ENCODE measurements at places on chromosomes 16 and 17.

DNA sequence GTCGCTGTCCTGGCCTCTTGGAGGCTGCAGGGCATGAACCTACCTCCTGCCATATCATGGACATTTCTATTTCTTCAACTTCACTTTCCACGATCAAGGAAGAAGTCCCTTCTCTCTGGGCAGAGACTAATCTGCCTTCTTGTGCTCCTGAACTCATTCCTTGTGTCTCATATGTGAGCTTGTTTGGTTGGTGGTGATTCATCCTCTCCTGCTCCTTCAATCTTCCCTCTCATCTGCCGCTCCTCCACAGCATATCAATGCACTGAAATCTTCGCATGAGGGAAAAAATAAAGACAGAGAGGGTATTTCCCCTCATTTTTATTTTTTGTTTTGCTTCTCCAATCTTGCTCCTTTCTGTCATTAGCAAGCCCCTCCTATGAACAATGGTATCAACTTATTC lies 571.7 kb upstream of the GOT2 start:
- no peak for DNase-seq

DNA sequence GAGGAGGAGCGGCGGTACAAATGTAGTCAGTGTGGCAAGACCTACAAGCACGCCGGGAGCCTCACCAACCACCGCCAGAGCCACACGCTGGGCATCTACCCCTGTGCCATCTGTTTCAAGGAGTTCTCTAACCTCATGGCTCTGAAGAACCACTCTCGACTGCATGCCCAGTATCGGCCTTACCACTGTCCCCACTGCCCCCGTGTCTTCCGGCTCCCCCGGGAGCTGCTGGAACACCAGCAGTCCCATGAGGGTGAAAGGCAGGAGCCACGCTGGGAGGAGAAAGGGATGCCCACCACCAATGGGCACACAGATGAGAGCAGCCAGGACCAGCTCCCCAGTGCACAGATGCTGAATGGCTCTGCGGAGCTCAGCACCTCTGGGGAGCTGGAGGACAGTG lies 2.8 kb downstream of the ZNF646 start:
- DNase-seq: no peak

DNA sequence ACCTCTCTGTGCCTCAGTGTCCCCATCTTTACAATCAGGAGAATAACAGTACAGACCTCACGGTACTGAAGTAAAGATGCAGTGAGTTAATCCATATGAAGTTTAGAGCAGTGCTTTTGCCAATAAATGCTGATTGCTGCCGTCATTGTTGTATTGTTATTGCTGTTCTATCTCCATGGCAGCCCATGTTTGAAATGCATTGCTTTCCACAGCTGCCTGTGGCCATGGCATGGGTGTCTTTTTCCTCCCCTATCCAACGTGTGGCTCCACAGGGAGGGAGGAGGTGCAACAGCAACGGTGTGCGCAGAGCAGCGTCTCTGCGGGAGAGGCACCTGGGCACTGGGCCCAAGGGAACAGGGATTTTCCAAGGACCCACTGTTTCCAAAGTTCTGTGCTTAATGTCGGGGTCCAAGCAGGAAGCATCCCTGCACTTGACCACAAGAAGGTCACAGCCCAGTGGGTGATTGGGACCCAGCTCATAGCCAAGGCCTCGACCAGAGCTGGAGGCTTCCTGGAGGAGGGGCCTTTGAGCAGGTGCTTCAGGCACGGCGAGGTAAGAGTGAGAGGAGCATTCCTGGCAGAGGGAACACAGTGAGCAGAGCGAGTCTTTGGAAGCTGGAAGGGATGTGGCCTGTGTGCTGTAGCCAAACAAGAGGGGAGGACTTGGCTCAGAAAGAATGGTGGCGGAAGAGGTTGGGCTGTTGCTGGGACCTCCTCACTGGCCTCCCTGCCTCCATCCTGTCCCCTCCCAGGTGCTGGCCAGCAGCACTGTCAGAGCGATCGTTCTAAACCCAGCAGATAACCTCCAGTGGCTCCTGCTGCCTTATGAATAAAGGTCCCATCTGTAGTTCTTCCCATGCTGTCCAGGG lies 3.9 kb downstream of the RAI1 start:
- peak; percentile 35 for DNase-seq

DNA sequence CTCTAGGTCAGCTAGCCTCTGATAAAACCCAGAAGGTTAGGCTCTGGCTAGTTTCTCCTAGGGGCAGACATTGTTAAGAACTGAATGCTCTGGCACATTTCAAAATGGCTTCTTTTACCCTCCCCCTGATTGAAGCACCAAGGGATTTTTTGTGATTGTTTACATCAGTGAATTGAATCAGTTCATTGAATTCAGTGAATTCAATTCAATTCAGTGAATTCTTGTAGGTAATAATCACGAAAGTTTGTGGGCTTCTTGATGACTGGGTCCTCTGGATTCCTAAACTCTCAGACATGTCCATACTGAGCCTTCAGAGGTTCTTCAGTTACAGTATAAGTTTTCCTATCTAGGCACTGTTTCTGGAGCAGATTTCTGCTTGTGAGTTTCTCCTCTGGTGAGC lies 135.2 kb upstream of the ELAC2 start:
- DNase-seq: peak; percentile 5

- DNase-seq: no peak
These were observed 168.5 kb downstream of the BCAS3 start for GRCh38 chr17:60846175-60846574.

Measured in adipocyte (in vitro differentiated cells).